ENCODE measurements at places on chromosomes 3 and 15.

DNA sequence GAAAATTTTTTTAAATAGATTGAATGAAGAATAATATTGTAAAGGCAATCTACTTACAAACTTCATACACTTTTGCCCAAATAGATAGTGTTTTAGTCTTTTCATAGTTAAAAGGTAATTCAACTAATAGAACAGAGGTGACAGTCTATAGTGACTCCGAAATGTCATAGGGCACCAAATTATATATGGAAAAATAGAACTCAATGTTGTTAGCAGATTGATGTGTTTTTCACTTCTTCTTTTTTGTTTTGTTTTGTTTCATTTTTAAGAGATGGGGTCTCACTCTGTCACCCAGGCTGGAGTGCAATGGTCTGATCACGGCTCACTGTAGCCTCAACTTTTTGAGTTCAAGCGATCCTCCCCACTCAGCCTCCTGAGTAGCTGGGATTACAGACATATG lies 721 bp downstream of the CSTA start:
- no peak for DNase-seq

GRCh38 chr3:82353306-82354171 lies 592.1 kb upstream of the GBE1 start:
- DNase-seq: no peak

- no peak for DNase-seq
These were observed 90.2 kb downstream of the HES1 start for GRCh38 chr3:194225988-194226663.

GRCh38 chr3:59749291-59749690 lies 699.5 kb upstream of the CFAP20DC start:
- DNase-seq: no peak

All from nephron progenitor cell (in vitro differentiated cells).